Mesenteric fat pad (tissue), 1 donor: ENCODE measurements at places on chromosomes 5 and 9. TPM values are rescaled to one million over a fixed set of nuclear protein-coding genes. Genes with fewer than 3 reads are reported as not detected.

Gene C1QTNF3
- total RNA-seq = 2.7 TPM

Gene SCAI
- total RNA-seq = 6.4 TPM

Gene IL6ST
- 433 TPM for total RNA-seq

DNA sequence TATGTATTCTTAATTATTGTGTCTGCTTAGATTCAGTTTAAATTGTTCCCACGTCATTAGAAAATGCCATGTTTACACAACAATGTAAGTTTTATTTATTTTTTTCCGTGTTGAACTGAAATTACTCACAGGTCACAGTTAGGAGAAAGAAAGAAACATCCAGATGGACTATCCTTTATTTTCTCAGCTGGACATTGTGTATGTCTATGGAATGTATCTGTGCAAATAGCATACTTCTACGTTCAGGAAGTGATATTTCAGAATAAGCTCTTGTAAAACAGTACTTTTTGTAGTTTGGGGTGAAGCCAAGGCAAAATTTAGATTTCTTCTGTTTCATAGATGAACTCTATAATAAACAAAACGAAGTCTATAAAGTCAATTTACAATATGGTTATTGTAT lies 249.0 kb upstream of the ZNF608 start:
- DNase-seq = no peak

DNA sequence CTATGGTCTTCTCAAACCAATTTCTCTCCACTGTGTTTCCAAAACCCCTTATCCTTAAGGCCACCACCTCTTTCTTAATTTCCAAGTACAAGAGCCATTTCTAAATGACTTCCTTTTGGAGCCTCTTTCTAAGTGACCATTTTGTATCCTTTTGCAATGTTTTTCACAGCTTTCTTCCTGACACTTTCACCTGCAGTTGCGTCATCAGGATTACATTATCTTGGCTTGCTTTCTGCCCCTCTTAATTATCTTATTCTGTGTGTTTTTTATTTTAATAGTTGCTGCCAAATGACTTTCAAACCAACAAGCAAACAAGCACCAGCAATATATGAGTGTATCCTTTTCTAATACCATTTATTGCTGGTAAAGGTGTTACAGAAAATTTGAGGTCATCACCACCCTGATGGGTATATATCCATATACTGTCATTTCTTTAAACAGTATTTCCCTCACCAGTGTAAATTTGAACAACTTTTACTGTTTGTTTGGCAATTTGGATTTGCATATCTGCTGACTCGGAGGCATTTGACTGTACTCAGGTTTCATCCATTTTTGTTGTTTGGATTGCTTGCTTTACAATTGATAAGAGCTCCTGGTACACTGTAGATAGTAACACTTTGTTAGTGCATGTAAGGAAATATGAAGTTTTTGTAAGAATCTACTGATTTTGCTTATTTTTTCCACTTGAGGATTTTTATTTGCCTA lies 5.4 kb upstream of the ANXA1 start:
- DNase-seq = no peak

Gene DMRTA1
- total RNA-seq = 0.35 TPM

DNA sequence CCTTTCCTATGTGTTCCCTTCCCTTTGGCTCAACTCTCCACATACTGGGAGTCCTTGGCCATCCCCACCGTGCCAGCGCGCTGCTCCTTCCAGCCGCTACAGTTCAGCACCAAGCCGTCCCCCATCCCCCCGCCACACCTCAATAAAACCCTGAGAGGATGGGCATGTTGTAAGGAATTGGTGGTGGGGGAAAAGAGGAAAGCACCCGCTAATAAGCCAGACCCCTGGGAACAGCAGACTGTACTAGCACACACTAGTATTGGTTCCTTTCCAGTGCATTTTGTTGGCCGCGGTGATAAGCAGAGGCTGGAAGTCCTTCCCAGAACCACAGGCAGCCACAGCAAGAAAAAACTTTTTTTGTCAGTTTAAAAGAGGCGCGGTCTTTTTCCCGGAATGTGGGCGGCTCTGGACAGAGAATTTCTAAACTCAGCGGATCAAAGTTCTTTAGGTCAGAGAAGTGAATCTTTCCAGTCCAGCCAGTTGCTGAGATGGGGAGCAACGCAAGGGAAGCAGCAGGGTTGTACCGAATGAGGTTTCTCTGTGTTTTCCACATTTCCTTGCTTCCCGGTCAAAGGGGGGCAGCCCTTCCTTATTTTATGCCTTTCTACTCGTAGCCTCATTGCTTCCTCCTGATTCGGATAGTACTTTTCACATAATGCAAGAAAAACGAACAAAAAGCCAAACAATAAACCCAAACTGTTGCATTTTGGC lies 2.1 kb downstream of the CHSY3 start:
- no peak for DNase-seq

- DNase-seq = no peak
Measured at GRCh38 chr5:23352446-23352845, 155.0 kb upstream of the PRDM9 start.

GRCh38 chr5:153584126-153584959 lies 93.9 kb downstream of the GRIA1 start:
- DNase-seq = no peak

- DNase-seq = no peak
Measured at GRCh38 chr9:130462685-130463540, 18.2 kb downstream of the ASS1 start.

Gene CHSY3
- total RNA-seq = 4.8 TPM

Gene GABRA6
- not detected for total RNA-seq

Gene TAF11L10
- not detected for total RNA-seq

Gene SOWAHA
- total RNA-seq = not detected

DNA sequence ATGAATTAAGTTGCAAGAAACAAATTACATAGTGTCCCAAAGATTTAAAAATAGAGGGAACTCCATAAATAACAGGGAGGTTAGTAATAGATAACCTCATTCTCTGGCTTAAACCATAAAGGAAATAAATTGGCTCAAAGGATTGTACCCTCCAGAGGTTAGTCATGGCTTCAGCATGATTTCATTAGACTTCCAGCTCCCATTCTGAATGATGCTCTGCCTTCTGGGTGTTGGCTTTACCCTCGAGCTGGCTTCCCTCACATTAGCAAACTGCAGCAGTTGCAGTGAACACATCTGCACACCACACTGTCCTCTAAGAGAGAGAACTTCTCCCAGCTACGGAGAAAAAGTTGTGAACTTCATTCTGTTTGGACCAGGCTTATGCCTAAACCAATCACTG lies 70.4 kb downstream of the RGS7BP start:
- DNase-seq = no peak

DNA sequence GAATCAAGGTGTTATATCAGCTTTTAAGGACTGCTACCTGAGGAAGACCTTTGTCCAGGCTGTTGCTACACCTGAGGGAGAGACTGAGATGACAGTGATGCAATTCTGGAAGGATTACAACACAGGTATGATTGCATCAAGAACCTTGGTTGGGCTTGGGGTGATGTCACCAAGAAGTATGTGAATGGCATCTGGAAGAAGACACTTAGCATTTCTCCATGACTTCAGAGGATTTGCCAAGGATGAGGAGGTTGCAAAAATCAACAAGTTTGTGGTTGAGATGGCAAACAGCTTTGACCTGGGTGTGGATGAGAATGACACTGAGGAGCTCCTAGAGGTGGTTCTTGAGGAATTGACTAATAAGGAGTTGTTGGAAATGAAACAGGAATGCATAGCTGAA lies 67.9 kb upstream of the PANK3 start:
- DNase-seq = no peak

Gene ANKRD55
- total RNA-seq = not detected

Gene PCDHGA12
- 4.6 TPM for total RNA-seq

Gene KIF4B
- not detected for total RNA-seq

Gene PCDHB5
- total RNA-seq = 1.5 TPM

Gene SH2D3C
- 28.1 TPM for total RNA-seq

- no peak for DNase-seq
Measured at GRCh38 chr5:157326440-157327005, 60.6 kb downstream of the CYFIP2 start.

GRCh38 chr9:69433392-69433791 lies 108.4 kb downstream of the ENTREP1 start:
- DNase-seq = no peak

- no peak for DNase-seq
Measured at GRCh38 chr5:56466136-56466816, 233.1 kb upstream of the ANKRD55 start.

GRCh38 chr9:114140850-114141249 lies 14.5 kb upstream of the COL27A1 start:
- no peak for DNase-seq

- DNase-seq = no peak
Measured at GRCh38 chr9:88418715-88419540, 30.7 kb downstream of the SPIN1 start.

GRCh38 chr5:25713259-25713658 lies 1068.5 kb upstream of the CDH10 start:
- no peak for DNase-seq

- no peak for DNase-seq
Measured at GRCh38 chr9:90881648-90882047, 80.0 kb downstream of the SYK start.

- no peak for DNase-seq
Measured at GRCh38 chr5:119630752-119631440, 1.5 kb downstream of the FAM170A start.
